H1 (cell line): ENCODE measurements at places on chromosomes 2 and 18.
A peak's percentile ranks its signal among the peaks of the same experiment; 100 is the strongest.

GRCh38 chr2:98901291-98901690, 34.7 kb downstream of the CRACDL start:
- peak; percentile 29 for DNase-seq

DNA sequence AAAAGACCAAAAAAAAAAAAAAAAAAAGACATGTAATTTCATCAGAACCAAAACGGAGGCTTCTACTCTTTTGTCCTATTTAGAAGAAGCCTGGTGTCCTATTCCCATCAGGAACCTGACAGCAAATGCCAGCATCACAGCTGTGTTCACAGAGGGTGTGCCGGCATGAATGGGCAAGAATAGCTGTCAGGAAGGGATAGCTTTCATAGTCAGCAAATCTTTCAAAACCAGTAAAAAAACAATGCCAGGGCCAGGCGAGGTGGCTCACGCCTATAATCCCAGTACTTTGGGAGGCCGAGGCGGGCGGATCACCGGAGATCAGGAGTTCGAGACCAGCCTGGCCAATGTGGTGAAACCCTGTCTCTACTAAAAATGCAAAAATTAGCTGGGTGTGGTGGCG, 231.8 kb upstream of the PXDN start:
- DNase-seq = no peak

DNA sequence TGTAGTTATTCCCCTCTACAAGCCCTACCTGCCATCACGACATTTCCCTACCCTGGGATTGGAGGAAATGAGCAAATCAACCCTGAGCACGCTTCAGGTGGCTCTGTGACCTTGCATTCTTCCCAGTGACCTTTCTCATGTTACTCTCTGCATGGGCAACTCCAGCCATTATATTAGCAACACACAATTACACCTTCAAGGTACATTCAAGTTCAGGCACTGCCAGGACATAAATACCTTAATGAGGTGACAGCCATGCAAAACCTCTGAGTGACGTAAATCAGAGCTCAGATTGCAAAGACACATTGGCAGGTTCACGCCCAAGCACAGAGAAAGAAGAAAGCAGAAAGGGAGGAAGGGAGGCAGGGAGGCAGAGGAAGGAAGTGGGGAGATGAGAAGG, 68.7 kb upstream of the ALK start:
- no peak for DNase-seq

- DNase-seq = no peak
Measured at GRCh38 chr2:233492078-233492477, 74.5 kb downstream of the USP40 start.

DNA sequence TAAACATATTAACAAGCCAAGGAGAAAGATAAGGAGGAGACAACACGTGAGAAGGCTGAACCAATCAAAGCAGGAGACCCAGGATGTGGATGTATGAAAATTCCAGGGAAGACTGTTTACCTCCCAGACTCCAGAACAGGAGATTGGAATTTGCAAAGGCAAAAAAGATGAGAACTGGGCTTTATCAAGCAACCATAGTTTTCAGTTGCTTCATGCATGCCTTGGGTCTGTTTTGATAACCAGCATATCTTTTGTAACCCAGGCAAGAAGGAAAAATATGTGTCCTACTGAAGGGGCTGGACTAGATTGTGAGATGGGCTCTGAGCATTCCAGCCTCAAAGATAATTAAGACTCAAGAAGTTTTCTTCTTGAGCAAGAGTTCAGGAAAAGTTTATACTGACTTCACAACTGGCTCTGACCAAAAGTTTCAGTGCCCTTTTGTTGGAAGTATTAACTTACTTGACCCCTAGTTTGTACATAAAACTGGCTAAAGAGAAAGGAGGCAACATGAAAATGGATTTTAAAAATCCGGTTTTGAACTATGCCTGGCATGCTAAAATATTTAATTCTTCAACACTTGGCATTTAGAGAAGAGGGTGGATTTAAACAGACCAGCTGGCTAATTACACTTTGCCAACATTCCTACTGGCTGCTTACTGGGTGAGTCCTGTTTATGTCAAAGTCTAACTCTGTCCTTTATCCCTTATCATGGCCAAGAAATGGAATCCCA, 79.3 kb upstream of the CD28 start:
- DNase-seq = no peak

DNA sequence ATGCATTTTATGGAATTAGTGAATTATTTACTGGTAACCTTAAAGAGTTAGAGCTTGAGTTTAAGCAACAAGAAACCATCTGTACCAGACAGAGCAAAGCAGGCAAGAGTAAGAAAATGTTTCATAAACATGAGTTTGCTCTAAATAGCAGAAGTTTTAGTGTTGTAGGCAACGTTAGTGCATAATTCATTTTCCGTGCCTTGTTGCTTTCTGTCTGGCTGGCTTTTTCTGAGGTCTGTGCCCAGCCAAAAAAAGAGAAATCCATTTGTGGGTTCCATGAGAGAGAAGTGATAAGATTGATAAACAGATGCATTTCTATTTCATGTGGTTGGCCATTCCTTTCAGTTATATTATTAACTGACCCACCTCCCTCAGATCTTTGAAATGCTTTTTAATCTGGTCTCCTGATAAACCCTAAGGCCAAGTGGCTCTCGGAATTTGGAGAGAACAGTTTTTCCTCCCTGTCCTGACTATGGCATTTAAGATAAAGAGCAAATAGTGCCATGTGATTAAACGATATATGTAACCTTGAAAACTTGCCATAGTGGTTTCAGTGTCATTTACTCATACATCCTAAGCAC, 139.5 kb upstream of the LMAN1 start:
- no peak for DNase-seq

DNA sequence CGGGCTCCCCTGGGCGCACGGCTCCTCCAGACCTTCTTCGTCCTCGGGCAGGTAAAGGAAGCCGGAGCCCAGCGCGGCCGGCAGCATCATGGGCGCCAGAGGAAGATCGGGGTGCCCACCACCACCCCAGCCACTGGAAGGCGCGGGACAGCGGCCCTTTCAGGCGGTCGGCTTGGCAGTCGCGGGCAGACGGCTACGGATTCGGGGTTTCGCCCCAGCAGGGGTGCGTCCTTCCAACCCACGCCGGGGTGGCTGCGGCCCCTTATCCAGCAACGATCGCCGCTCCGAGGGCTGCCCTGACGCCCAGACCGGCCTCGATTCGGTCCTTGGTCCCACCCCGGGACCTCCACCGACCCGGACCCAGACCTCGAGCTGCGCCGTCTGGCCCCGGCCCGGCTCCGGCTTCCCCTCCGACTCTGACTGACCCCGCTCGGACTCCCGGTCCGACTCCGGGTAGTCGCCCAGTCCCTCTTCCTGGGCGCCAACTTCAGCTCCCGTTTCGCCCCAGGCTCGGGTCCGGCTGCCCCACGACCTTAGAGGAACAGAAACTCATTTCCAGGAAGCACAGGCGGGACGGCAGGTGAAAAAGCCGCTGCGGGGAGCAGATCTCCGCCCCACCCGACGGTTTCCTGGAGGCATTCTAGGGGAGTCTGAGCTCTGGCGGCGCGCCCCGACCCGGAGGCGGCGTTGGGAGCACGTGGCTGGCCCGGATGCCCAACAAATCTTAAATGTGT, 30.2 kb upstream of the SSB start:
- no peak for DNase-seq

GRCh38 chr2:181426672-181427071, 30.5 kb upstream of the ITGA4 start:
- no peak for DNase-seq

GRCh38 chr18:8001711-8002301, 434.7 kb downstream of the PTPRM start:
- DNase-seq = no peak

DNA sequence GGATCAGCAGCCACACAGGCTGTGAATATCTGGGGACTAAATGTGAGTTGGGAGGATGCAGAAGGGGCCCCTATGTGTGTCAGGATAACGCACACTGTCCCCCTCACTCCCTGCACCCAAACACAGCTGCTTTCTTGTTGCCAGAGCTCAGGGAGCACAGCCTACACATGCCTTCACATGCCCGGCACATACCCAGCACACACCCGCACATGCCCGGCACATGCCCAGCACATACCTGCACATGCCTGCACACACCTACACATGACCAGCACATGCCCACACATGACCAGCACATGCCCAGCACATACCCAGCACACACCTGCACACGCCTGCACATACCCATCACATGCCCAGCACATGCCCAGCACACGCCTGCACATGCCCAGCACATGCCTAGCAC, 75.6 kb downstream of the TPO start:
- DNase-seq = no peak

DNA sequence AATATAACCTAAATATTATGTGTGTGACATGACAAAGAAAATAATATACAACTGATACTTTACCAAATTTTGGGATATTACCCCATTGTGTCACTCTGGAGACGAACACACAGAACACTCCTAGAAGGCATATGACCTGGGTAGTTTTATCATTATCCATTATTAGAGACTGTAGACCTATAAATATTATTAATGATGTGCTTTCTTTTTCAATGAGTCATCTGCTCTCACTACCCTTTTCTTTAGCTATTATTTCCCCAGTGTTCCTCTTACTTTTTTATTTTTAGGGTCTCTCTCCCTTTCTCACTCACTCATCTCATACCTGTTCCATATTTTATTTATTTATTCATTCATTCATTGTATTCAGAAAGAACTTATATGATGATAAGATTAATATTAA, 143.3 kb upstream of the ITGA4 start:
- DNase-seq = no peak
